ENCODE measurements at places on chromosomes 1 and 21.

DNA sequence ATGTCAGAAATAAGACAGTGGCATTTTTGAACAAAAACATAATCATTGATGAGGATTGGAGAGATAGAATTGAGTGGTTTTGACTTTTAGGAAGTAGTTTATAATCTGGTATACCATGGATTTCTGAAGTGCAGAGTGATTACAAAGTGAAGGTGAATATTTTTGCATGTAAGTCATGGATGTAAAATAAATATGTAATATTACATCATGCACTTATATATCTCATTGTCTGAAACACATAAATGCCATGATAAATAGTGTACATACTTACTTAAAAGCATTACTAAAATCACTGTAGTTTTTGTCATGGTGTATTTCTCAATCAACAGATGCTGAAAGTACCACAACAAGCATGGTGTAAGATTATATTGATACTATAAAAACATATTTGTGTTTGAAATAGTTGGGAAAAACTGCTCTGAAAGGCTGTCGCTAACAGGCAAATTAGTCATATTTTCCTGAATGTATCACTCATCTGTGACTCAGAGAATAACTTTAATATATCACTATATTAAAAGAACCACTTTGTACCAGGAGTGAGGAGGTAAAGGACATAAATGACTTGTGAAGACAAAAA, 24.8 kb upstream of the RGS18 start:
- DNase-seq: no peak

- DNase-seq: peak; percentile 95
Measured at GRCh38 chr1:182601416-182601786, 2.8 kb downstream of the RGS16 start.

DNA sequence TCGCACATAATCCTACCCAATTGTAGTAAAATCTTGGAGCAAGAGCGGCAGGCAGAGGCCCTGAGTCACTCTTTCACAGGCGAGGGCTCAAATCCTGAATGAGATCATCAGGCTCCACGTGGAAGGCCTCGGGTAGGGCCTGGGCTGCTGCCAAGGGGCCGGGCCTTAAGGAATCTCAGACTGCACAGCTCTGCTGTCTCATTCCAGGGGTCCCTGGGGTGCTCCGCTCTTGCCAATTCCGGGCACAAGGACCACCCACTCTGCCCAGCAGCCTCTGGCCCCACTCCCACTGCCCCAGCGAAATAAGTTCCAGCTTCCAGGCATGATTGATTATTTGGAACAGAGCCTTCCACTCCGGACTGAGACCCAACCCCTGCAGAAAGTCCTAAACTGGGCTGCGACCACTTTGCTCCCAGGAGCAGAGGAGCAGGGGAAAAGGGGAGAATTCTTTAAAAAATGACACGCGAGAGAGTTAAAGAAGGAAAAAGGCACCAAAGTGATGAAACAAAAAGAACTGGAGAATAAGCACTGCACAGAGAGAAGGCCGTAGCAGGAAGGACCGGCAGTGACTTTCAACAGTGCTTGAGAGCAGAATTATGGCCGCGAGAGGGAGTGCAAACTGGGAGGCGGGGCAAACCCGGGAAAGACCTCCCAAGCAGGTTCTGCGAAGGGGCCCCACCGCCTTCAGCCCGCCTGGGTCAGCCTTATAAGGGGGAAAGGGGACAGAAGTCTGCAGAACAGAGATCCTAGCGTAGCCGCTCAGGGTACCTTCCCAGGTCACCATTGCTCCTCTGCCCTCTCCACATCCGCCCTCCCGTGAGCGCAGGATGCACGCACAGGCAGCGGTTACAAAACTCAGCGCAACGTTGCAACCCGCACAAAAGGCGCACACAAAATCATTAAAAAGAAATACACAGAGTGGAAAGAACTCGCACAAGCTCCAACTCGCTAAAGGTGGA, 2.0 kb downstream of the ADAMTS1 start:
- DNase-seq: peak; percentile 26

GRCh38 chr1:233635765-233636502, 22.0 kb downstream of the KCNK1 start:
- no peak for DNase-seq

DNA sequence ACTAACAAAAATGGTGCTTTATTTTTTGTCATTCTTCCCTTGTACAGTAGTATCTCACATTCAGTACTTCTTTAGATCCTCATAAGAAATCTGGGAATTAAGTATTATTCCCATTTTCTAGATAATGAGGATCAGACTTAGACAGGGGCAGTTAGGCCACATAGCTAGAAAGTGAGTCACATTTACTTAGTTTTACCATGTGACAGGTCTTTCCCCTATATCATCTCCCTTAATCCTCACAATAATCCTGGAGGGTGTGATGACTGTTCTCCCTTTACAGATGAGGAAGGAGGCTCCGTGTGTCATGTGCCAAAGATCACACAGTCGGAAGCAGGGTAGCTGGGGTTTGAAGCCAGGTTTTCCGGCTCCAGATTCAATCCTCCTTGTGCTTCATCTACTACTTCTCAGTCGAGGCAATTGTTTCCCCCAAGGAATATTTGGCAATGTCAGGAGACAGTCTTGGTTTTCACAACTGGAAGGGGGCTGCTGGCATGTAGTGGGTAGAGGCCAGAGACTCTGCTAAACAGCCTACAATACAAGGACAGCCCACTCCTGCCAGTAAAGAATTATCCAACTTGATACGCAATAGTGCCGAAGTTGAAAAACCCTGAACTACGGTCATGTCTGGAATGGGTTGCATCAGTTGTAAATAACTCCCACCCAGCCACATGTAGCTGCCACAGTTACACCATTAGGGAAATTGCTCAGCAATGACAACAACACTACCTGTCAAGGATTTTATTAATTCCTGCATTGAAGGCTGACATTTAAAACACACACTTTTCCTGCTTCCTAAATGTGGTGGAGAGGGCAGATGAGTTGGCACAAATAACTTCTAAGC, 54.5 kb downstream of the C8B start:
- no peak for DNase-seq

GRCh38 chr1:40179496-40180089, 18.4 kb downstream of the RLF start:
- DNase-seq: no peak

- DNase-seq: no peak
Measured at GRCh38 chr21:42781971-42782722, 97.2 kb downstream of the WDR4 start.

DNA sequence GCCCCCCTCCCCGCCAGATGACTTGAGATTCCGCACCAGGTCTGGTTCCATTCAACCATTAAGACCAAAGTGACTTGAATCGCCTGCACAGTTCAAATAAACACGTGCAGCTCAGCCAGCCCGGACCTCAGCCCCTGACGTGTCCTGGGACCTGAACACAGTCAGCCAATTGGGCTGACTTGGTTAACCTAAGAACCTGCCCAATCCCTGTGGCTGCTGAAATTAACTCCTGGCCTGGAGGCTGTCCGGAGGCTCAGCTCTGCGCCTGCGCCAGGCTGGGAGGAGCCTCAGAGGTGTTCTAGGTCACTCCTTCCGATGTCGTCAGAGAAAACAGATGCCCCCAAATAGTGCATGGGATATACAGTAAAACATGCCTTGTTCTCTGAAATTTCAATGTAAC, 73.4 kb downstream of the SCCPDH start:
- DNase-seq: no peak

DNA sequence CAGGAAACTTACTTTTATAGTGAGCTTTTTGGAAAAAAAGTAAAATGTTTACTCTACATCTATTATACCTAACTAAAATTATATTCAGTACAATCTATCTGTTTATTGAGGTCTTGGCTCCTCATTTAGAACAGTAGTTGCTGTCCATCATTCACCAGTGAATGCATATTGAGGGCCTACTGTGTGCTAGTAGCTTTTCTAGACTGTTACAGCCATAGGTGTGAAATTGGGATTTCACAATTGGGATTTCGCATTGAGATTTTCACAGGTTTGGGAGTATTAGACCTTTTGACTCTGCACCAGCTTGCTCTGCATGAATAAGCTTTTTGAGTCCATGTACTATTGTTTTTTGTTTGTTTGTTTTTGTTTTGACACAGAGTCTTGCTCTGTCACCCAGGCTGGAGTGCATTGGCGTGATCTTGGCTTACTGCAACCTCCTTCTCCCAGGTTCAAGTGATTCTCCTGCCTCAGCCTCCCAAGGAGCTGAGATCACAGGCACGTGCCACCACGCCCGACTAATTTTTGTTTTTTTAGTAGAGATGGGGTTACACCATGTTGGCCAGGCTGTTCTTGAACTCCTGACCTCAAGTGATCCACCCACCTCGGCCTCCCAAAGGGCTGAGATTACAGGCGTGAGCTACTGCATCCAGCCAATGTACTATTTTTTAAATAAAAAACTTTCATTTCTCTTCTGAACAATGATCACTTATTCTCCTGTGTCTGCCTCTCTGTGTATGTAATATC, 47.2 kb upstream of the ERRFI1 start:
- no peak for DNase-seq

GRCh38 chr1:235918032-235918431, 51.3 kb upstream of the LYST start:
- DNase-seq: peak; percentile 29

GRCh38 chr1:40096977-40097782, at the start of gene PPT1:
Gene PPT1 (minus strand): TSS chr1:40097252. CDS start chr1:40097238, 14 bp downstream.
- DNase-seq: peak; percentile 91

- DNase-seq: no peak
Measured at GRCh38 chr1:205257735-205258134, 30.0 kb downstream of the TMCC2 start.

GRCh38 chr1:23897083-23897482, 16.1 kb downstream of the CNR2 start:
- peak; percentile 70 for DNase-seq

- DNase-seq: no peak
Measured at GRCh38 chr21:15241997-15242736, 177.4 kb upstream of the NRIP1 start.

DNA sequence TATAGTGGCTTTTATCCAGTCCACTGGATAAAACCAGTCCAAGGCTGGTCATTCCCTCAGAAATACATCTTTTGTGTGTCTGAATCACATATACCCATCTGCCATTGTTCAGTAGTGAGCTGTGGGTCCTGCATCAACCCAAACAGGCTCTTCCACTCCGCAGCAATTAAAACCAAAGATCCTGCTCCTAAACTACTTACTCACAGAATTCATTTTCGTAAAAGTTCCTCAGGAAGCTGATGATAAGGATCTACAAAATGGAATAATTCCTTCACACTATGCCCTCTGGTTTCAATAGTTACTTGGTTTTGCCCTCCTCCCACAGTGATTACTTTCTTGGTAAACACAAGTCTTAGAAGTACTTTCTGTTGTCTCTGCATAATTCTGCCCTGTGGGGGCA, 5.1 kb upstream of the MFSD2A start:
- DNase-seq: no peak

GRCh38 chr1:156146769-156147405, 6.5 kb upstream of the SEMA4A start:
- DNase-seq: peak; percentile 67

GRCh38 chr1:207904391-207904790, 6.5 kb downstream of the CD34 start:
- DNase-seq: no peak

DNA sequence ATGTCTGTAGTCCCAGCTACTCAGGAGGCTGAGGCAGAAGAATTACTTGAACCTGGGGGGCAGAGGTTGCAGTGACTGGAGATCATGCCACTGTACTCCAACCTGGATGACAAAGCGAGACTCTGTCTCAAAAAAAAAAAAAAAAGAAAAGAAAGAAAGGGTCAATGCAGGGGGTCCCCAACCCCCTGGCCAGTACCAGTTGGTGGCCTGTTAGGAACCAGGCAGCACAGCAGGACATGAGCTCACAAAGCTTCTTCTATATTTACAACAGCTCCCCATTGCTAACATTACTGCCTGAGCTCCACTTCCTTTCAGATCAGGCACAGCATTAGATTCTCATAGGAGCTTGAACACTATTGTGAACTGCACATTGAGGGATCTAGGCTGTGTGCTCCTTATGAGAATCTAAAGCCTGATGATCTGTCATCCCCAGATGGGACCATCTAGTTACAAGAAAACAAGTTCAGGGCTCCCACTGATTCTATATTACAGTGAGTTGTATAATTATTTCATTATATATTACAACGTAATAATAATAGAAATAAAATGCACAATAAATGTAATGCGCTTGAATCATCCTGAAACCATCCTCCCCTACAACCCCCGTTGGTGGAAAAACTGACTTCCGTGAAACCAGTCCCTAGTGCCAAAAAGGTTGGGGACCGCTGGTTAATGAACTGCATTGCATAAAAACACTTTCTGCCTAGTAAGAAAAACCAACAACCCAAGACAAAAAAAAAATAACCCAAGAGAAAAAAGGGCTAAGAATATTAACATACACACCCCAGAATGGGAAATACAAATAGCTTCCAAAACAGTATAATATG, 2.8 kb downstream of the ZBTB8OS start:
- no peak for DNase-seq

- no peak for DNase-seq
Measured at GRCh38 chr1:113628997-113629396, 130.3 kb downstream of the PHTF1 start.

DNA sequence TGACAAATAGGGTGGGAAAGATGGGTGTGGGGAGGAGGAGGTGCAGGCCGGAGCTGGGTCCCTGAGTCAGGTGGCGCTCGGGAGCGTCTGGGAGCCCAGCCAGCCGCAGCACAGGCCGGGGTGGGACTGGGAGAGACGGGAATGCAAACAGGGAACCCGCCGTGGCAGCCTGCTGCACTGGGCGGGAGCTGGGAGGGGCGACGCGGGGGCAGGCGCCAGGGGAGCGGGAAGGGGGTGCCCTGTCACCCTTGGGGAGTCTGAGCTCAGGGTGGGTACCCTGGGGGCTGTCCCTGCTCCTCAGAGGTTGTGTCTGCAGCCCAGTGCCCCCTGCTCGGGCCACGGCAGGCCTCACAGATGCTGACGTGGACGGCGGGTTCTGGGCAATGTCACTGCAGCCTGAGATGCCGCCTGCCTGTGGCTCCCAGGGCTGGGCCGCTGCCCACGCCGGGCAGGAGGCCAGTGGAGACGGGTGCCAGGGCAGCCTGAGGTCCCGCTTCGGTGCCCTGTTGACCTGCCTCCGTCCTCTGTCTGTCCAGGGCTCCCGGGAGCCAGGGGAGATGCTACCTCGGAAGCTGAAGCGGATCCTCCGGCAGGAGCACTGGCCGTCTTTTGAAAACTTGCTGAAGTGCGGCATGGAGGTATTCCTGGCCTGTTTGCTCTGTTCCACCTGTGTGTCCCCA, 16.6 kb upstream of the LRRC3 start:
- no peak for DNase-seq

GRCh38 chr1:6508154-6508815, 16.8 kb upstream of the PLEKHG5 start:
- DNase-seq: no peak

- DNase-seq: no peak
Measured at GRCh38 chr1:6672558-6672957, 29.1 kb downstream of the DNAJC11 start.

GRCh38 chr1:26254404-26254803, 20.4 kb downstream of the CEP85 start:
- no peak for DNase-seq
